ENCODE measurements at places on chromosomes 3 and 15.

- DNase-seq = no peak
Observed at GRCh38 chr3:33149342-33149741, 35.5 kb downstream of the CRTAP start.

- DNase-seq = no peak
Observed at GRCh38 chr3:193040836-193041672, 123.4 kb upstream of the MB21D2 start.

DNA sequence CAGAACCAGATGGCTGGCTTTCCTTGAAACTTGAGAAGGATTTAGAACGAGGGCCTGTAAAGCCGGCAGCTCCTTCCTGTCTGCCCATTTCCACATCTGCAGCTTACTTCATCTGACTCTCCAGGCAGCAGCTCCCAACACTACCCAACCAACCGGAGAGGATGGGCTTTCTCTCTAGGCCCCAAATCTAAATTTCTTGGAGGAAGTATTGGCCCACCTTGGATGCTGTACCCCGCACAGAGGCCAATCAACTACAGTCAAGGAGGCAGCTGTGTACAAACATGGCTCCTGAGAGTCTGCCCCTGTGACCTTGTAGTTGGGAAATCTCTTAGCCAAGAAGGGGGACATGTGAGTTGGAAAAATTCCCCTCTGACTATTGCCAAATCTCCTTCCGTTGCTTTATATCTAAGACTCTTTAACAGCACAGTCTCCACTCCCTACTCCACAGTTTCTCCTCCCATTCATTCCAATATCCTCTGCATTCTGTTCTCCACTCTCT, 8.0 kb upstream of the ACAP2 start:
- no peak for DNase-seq

DNA sequence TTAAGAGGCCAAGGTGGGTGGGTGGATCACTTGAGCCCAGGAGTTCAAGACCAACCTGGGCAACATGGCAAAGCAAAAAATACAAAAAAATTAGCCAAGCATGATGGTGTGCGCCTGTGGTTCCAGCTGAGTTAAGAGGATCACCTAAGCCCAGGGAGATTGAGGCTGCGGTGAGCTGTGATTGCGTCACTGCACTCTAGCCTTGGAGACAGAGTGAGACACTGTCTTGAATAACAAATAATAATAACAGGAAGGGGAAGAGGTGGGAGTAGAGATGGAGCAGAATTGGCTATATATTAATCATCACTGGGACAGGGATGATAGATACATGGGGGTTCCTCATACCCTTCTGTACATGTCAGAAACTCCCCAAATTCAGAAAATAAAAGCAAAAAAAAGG, 23.8 kb upstream of the NMB start:
- DNase-seq = no peak

DNA sequence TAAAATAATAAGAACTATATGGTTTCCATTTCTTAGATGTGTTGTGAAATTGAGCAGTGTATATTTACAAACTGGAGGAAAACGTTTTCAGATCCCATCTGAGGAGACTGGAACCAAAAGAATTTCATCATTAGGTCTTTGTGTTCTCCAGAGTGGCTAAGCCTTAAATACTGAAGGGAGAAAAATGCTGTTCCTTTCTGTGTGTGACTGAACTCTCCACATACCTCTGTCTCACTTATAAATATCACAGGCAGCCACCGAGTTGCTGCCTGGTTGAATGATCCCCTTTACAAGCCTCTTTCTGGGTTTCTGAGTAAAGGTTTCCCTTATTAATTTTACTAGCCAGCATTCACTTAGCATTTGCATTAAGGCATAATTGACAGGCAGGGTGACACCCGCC, 913.9 kb upstream of the NR2F2 start:
- no peak for DNase-seq

DNA sequence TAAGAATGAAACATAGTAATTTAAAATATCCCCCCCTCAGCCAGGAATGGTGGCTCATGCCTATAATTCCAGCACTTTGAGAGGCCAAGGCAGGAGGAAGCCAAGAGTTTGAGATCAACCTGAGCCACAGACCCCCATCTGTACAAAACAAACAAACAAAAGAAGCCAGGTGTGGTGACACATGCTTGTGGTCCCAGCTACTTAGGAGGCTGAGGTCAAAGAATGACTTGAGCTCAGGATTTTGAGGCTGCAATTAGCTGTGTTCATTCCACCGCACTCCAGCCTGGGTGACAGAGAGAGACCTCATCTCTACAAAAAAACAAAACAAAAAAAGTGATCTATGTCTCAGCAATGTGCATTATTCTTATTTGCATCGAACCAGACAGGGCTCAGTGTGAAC, 800.8 kb downstream of the MCTP2 start:
- DNase-seq = no peak

DNA sequence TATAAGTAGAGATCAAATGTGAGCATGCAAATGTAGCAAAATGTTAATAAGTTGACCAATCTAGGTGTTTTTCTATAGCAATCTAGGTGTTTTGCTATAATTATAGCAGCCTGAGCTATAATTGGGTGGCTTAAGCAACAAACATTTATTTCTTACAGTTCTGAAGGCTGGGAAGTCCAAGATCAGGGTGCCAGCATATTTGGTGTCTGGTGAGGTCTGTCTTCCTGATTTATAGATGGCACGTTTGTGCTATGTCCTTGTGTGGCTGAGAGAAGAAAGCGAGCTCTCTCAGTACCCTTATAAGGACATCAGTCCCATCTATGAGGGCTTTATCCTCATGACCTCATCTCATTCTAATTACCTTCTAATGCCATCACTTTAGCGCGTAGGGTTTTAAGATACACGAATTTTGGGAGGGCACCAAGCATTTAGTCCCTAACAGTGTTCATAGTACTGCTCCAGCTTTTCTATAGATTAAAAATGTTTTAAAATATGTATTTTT, 171.1 kb downstream of the GHSR start:
- DNase-seq = no peak

GRCh38 chr15:29785136-29785535, 37.1 kb downstream of the TJP1 start:
- DNase-seq = no peak

DNA sequence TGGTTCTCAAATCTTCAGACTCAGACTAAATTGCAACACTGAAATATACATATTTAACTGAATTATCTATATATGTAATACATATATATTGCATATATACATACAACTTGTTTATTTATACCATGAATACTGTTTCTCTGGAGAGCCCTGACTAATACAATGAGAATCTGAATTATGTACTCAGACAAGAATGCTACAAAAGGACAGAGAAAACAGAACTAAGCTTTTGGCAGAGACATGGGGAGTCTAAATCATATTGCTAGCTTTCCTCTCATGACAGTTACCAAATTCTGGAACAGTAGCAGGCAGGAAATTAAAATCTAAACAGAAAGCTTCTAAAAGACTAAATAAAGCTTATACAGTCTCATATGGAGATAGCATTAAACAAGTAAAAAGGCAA, 142.4 kb upstream of the KCNMB2 start:
- no peak for DNase-seq

DNA sequence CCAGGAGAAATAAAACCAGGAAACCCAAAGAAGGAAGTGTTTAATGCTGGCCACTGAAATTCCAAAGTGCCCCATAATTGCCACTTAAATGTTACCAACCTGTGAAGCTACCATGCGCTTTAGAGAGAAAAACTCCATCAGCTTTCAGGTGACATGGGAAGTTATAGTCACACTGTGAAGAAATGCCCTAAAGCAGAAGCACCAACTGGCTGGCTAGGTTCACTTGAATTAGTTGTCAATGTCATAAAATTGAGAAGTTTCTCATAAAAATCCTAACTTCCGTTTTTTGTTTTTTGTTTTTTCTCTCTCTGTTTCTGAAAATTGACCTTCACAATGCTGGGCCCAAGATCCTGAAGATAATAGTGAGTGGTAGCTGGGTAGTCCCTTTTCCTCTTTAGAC, 167.9 kb upstream of the CTNNB1 start:
- DNase-seq = no peak

GRCh38 chr15:23039917-23040281, 530 bp upstream of the TUBGCP5 start:
- no peak for DNase-seq

- no peak for DNase-seq
Observed at GRCh38 chr3:51677358-51677757, 6.3 kb downstream of the TEX264 start.

GRCh38 chr3:53067567-53067966, 21.7 kb upstream of the SFMBT1 start:
- DNase-seq = no peak

- DNase-seq = no peak
Observed at GRCh38 chr3:153063337-153063736, 98.7 kb upstream of the RAP2B start.

GRCh38 chr3:117117188-117117936, 407.8 kb downstream of the TUSC7 start:
- no peak for DNase-seq

DNA sequence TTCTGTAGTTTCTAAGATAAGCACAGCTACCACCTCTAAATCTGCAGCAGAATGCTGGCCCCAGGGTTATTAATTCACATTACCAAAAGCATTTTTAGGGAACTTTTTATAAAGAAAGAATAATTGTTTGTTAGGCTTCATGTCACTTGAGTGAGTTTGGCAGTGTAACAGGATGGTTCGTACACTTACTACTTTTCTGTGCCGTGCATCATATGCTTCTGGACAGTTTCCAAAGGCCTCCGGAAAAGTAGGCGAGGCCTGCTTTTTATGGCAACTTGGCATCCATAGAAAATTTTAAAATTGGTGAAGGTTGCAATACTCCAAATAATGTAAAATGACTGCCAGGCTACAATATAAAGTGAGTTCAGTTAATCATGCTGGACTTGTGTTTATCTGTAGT, 30.0 kb downstream of the NIPA2 start:
- no peak for DNase-seq

GRCh38 chr3:3101660-3102458, 8.3 kb downstream of the IL5RA start:
- no peak for DNase-seq

DNA sequence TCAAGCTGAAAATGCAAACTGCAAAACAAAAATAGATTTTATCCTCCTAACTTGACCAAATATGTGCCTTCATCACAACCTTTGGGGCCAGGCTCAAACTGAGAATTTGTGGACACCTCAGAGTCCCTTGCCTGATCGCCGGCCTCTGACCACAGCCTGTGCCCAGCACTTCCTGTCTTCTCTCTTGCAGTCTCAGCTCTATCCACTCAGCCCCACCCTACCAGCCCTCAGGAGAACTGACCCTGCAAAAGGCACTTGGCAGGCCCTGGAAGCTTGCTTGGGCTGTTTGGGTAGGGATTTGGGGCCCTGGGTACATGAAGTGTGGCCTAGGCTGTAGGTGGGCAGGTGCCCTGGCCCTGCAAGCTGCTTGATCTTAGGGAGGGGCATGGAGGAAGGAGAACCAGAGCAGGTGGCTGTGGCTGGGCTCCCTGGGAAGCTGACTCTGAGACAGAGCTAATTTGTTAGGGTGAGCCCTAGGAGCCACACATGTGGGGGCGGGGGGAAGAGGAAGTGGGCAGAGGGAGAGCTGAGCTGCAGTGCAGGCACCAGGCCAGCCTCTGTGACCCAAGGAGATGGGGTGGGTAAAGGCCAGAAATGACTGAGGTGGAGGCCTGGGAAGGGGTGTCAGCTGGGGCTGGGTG, 8.6 kb downstream of the CLEC3B start:
- DNase-seq = no peak

DNA sequence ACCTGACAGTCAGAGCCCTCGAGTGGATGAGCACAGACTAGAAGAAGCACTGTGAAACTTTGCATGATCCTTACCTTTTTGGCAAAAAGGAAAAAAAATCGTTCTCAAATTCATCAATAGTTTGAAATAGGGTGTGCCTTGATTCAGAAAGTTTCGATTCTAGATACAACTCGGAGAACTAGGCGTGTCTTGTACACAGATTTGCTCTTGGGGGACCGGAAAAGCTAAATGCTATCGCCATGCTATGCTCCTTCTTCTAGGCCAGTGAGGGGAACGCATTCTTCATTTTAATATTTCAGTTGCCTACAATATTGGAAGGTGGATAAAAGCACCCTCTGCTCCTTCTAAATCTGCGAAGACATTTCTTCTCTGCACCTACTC, 25.0 kb downstream of the CD86 start:
- DNase-seq = no peak

DNA sequence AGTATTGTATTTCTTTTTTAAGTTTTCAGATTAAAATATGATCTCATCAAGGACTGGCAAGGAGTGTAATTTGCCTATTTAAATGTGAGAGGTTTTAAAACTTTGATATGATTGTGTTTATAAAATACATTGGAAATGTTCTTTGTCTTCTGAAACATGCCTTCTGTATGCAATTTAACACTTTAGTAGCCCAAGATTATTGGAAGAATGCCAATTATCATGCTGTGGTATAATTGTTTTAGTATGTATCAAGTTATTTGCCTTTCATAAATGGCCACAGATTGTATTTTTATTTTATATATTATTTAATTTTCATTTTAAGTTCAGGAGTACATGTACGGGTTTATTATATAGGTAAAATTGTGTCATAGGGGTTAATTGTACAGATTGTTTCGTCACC, 31.7 kb downstream of the ECT2 start:
- DNase-seq = no peak

DNA sequence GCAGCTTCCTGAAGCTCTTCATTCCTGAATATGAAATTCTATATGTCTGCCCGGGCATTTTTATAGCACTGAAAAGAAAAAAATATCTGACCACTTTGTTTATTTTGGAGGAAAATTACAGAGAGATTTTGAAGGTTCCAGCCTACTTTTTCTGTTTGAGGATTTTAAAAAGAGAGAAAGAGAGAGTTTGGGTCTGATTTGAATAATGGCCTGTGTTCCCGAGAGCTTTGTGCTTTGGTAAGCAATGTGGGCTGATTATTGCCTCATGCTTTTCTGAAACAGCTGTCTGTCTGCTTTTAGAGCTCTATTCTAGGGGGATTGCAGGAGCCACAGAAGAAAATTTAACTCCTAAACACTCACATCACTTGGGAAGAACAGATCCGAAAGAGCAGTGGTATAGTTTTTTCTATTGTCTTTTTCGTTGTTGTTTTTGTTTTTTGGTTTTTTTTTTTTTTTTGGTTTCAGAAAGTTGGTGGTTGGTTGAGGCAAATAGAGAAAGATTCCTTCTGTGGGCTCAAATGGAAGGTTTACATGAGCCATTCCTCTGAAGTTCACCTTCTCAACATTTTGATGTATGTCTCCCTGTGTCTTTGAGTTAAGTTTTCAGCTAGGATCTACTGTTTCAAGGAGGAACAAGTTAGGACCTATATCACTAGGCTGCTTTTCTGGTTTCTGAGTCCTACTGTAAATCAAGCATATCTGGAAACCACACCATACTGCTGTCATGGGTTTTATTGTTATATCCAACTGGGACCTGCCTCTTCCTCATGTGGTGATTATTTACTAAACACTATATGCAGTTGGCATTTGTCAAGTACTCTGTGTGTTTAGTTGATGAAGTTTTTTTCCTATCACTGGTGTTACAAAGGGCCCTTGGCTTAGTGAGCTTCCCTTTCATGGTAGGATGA, 178.9 kb downstream of the KCNMB2 start:
- DNase-seq = no peak

GRCh38 chr15:64754663-64755426, 20.5 kb downstream of the RBPMS2 start:
- DNase-seq = no peak

DNA sequence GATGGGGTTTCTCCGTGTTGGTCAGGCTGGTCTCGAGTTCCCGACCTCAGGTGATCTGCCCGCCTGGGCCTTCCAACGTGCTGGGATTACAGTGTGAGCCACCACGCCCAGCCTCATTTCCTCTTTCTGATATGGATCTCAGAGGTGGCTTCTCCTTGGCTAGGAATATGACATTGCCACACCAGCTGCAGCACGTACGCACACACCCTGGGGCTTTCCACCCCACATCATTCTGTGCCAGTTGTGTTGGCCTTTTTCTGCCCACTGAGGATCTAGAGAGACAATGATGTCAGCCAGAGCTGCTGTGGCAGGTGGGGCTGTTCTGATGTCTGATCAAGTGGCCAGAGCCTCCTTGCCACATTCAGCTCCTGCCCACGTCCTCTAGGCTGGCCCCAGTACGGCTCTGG, 29.0 kb downstream of the TMEM45A start:
- no peak for DNase-seq

Data from right renal pelvis (tissue), 4 donors.